Astrocyte (in vitro differentiated cells and primary cell): ENCODE measurements at places on chromosomes 16 and 17. TPM values are rescaled to one million over a fixed set of nuclear protein-coding genes. Genes with fewer than 3 reads are reported as not detected.

Gene DNAJA2
- total RNA-seq, result 65.9 and 76.1 TPM in 2 replicates

DNA sequence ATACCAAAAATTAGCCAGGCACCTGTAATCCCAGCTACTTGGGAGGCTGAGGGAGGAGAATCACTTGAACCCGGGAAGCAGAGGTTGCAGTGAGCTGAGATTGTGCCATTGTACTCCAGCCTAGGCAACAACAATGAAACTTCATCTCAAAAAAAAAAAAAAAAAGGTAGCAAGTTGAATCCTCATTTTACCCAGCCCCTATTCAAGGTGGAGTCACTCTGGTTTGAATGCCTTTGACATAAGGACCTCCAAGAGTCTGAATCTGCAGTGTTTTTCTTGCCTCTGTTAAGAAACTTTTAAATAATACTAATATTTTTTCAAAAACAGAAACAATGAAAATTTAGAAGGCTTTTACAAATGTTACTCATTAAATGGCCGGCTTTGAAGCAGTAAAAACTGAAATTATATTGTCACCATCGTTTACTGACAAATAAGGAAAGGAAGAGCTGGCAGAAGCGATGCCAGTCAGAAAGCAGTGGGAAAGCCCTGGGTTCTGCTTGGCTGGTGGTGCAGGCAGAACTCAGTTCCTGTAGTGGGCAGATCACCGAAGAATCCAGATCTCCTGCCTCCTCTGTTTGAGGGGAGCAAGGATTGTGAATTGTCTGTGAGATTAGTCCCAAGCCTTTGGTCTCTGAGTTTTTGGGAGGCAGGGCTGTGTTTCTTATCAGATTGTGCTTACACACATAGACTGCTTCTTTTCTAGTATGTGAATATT is 99.7 kb upstream of the HAS3 start:
- DNase-seq, result no peak

- DNase-seq, result no peak
Measured at GRCh38 chr17:42743595-42744282, 1.1 kb downstream of the EZH1 start.

GRCh38 chr17:44039829-44040635 is 25.3 kb upstream of the TMEM101 start:
- peak; percentile 77 for DNase-seq

Gene ARMC5
- 11.5 and 12.1 TPM in 2 replicates for total RNA-seq

DNA sequence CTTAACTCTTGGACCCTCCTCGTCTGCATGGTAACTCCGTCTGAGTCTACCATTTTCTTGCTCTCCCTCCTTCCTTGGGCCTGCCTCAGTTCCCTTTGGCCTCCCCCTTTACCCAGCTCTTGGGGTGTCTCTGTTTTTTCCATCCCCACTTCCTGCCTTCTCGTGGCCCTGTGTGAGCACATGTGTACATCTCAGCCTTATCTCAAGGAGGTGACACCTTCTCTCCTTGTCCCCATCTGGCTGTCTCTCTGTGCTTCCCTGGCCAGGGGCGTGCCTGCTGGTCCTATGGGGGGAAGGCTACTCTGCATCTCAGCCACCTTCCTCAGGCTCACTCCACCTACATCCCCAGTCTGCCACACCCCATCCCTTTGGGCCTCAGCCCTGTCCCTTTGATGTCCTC is 6.6 kb downstream of the CTF1 start:
- no peak for DNase-seq

GRCh38 chr17:76278952-76279741 is 14.0 kb downstream of the UBALD2 start:
- peak; percentile 19 for DNase-seq

- DNase-seq, result no peak
Measured at GRCh38 chr16:2042171-2042985, 5.3 kb downstream of the NTHL1 start.

- no peak for DNase-seq
Measured at GRCh38 chr17:28159004-28159403, 116.5 kb downstream of the NLK start.

DNA sequence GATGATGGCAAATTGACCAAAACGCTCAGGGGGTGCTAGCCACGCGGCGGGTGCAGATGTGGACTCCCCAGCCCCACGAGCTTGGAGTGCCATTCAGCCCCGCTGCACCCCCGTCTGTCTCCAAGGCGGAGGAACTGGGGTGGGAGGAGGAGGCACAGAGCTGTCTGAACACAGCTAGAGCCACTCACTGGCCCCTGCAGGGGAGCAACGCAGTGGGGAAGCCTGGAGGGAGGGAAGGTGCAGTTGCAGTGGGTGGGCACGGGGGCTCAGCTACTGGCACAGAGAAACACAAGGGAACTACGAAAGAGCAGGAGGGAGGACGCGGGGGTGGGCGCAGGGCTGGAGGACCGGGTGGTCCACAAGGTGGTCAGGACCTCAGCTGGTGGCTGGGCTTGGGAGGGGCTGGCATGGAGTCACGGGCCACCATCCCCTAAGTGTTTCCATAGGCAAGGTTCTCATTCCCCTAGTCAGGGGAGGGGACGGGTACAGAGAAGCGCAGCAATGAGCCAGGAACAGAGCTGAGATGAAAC is 46.3 kb upstream of the CDR2 start:
- DNase-seq, result no peak

Gene DYNLRB2
- total RNA-seq, result not detected in 2 replicates

DNA sequence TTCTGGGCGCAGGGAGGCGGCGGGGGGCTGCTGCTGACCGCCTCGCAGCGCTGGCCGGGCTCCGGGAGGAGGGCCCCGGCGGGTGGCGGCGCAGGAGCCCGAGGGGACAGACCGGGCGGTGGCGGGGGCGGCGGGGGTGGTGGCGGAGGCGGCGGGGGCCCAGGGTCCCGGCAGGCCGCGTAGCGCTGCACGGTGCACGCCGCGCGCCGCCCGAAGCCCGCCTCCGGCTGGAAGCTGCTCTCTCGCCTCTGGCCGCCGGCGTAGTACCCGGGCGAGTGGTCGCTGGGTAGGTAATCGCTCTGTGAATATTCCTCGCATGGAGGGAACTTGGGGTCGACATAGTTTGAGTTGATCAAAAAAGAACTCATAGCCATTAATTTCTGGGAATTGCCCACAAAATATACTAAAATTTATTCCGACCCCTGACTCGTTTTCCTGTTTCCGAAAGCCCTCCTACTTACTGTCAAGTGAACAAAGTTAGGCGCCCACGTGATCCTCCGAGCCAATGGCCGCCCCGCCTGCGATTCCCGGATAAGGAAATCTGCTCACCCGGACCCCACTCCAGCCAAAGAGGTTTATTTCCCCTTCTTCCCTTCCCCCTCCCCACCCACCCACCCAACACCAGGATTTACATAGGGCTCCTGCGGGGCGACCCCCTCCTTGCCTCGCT is at the start of gene HOXB4:
TSS of gene HOXB4 (minus strand) at position 405 of the 670 bp plus-strand sequence. CDS start at position 374, 31 bp downstream.
- DNase-seq, result peak; percentile 78

Gene CA5A
- total RNA-seq, result not detected in 2 replicates

Gene SKAP1
- not detected in 2 replicates for total RNA-seq

GRCh38 chr16:85157813-85158742 is 45.8 kb upstream of the CIBAR2 start:
- no peak for DNase-seq

- peak; percentile 18 for DNase-seq
Measured at GRCh38 chr17:79294459-79295071, 219.9 kb downstream of the ENGASE start.

Gene ATP6V0A1
- 75.8 and 78.6 TPM in 2 replicates for total RNA-seq

DNA sequence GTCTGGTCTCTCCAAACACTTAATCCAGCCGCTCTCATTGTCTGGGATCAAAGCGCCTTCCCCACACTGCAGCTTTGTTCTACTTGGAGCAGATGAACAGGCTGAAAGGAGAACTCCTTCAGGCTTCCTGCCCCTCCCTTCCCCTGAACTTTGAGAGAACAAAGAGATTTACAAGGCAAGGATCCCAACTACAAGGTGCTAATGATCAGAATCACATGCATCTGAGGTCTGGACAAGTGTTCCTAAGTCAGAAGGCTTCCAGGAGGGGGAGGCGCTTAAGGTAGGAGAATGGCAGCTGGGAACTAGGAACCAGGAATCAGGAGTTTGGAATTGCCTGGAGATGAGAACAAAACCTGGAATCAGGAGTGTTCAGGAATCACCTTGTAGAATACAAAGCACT is 606.3 kb upstream of the CDH11 start:
- DNase-seq, result peak; percentile 6

- DNase-seq, result no peak
Measured at GRCh38 chr17:36807496-36808179, 129.6 kb upstream of the LHX1 start.

DNA sequence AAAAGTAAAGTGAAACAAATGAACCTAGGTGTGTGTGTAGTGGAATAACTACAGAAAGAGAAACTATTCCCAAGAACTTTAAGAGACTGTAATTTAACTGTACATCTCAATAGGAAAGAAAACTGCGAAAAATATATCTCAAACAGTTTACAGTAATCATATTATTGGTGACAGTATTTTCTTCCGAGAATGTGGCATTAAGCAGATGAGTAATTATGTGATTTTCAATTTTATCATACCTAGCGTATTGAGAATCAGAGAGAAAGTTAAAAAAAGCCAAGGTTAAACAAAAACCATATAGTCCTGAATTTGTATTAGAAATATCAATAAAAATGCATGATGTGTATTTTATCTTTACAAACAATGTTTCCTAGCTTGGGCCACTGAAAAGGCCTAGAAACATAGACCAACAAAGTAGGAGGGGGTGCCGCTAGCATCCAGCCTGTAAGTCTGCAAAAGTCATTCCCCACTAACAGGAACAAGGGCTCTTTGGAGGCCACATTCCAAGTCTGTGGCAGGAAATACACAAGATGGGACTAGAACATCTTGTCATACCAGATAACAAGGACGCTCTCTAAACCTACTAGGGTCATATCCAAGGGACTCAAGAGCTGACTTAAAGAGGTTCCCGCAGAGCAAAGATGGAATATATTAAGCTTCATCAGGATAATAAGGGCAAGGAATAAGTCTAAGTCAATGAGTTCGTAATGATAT is 20.5 kb downstream of the RNF157 start:
- no peak for DNase-seq

DNA sequence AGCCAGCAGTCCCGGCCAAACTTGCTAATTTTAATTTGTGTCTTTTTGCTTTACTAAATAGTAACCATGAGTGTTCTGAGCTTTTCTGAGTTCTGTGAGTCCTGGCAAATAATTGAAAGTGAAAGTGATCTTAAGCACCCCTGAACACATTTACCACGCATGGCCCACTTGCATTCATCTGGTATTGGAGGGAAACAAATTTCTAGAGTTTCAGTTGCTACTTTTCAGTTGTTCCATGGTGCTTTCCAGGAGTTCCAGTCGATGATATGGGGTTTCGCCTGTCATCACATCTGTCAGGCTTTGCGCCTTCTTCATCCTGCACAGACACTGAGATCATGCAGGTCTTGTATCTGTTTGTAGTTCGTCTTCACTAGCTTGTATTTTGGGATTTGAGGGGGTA is 44.1 kb downstream of the CRLF3 start:
- DNase-seq, result no peak

DNA sequence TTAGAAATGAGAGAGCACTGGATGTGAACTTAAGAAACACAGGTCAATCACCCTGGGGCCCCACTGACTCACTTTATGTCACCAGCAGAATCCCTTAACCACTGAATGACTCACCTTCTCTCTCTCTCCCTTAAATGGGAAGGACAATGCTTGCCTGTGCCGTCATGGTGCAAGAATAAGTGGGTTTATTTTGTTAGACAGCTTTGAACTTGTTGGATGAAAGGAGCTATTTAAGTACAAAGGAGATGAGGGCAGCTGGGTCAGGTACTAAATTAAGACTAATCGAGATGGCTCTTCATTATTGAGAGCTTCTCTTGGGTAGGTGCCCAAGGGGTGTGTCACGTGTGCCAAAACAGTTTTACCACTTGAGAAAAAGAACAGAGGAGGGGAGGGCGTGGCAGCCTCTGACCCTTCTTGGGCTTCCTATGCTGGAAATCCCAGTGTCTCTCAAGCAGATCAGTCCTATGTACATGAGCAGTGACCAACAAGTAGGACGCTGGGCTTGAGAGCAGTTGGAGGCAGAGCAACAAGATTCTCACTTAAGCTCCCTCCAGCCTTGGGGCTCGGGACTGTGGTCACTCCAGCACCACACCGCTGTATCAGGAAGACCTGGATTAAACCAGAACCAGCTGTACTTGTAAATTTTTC is 6.7 kb upstream of the KRT31 start:
- DNase-seq, result peak; percentile 98

Gene ZNF287
- total RNA-seq, result 8.7 and 8.9 TPM in 2 replicates

DNA sequence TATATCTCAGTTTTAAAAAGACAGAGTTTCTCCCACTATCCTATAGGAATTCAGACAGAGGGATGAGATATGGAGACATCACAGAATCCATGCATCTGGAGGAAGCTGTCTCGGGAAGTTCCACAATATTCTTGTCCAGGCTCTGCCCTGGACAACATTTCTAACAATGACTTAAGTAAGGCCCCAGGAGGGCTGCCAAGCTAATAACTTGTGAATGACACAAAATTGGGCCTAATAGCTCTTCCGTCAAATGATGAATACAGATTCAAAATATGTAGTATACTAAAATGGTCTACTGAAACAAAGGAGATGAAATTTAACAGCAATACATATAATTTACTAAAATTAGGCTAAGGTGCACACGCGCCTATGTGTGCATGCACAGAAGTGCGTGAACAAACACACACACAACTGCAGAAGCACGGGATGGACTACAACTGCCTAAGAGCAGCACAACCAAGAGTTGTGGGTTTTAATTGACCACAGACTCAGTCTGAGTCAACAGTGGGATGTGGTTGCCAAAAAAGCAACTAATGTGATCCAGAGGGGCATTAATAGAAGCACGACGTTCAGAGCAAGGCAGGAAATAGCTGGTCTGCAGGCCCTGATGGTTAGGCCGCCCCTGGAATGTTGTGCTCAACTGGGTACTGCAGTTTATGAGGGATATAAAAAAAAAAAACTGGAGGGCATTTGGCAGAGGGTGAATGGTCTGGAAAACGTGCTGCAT is 26.3 kb upstream of the HS3ST2 start:
- peak; percentile 12 for DNase-seq

GRCh38 chr16:9827062-9827752 is 355.0 kb downstream of the GRIN2A start:
- no peak for DNase-seq

DNA sequence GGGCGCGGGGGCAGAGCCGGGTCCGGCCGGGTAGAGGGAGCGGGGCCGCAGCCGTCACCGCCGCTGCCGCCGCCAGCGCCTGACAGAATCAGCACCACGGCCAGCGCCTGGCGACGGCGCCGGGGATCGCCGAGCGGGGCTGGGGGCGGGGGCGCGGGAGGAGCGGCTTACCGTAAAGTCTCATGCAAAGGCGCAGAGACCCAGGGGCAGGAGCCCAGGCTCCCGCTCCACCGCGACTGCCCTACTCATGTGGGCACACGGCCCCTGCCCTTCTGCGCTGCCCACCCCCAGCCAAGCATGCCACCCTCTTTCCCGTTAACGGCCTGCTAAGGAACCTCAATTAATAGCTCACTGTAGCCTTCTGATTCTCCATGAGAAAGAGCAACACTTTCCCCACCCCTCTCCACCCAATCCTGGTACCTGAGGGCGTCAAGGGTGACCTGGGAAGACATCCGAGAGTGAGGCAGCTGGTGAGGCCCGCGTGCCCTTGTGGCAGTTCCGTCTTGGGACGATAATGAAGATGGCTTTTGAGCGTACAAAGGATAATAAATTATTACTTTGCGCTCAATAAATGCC is at the start of gene SEZ6:
TSS of gene SEZ6 (minus strand) at position 98 of the 576 bp plus-strand sequence. CDS start 164 bp downstream, outside the sequence.
- peak; percentile 36 for DNase-seq

DNA sequence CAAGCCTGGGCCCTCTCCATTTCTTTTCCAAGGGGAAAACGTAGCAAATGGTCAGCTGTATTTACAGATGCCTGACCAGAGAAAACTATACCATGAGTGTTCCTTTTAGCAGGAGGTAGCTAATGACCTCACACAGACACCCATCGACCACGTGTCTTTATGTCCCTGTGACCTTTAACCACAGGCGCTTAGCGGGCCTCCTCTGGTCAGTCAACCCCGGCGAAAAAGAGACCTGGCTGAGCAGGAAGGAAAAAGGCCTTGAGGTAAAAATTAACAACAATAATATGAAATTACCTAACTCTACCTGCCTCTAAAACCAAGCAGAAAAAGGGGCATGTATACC is 9.1 kb downstream of the NUDT16L1 start:
- no peak for DNase-seq

Gene PIRT
- total RNA-seq, result not detected in 2 replicates
